ENCODE measurements at places on chromosomes 7 and 10.

DNA sequence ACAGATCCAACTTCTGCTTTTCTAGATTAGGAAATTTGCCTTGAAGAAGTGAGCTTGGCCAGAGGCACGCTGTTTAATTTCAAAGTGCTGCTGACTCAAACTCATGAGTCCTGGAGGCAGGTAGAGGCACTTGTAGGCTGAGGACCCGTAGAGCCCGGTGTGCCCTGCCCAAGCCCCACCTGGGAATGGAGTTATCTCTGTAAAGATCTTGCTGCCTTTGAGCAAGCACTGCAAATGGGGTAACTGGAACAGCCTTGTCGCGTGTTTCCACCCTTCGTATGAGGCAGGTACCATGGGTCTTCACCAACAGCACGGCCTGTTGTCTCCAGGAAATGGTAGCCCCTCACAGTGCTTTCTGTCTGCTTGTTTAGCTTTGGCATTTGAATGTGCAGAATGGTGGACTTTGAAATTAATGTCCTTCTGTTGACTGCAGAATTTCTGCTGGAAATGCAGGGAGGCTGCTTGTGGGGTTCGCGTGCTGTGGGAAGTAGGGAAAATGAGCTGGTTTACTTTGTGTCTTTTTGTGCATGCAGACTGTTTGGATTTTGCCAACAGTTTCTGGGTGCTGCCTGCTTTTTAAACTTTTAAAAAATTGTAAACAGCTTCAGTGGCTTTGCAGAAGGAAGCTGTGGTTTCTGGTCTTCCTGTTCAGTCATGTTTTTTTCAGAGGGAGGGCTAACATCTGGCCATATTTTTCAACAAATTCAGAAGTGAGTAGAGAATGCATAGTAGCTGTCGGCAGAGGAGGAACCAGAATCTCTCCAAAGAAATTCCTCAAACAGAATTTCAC, 27.2 kb downstream of the CCM2 start:
- DNase-seq: peak; percentile 20

DNA sequence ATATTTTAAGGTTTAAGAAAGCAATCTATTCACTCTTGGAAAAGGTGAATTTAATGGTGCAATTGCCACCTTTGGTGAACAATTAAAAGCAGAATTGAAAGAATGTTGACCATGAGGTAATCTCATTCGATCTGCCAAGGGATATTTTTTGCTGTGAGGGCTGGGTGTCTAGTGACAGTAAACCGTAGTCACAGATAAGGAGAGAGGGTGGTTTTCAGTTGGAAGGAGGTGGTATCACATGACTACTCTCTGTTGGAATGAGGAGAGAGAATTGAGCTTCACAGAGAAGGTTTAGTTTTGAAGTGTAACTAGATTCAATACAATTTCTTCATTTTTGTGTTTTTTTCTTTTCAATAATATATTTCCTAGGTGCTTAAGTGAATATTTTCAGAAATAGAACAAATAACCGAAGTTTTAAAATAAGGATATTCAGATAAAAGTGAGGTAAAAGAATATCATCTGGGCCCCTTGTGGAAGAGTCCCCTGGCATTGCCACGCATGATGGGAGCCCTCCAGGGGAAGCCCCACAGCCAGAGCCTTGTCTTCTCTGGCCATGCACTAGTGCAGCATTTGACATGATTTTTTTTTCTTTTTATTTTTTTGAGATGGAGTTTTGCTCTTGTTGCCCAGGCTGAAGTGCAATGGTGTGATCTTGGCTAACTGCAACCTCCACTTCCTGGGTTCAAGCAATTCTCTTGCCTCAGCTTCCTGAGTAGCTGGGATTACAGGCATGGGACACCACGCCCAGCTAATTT, 73.4 kb downstream of the GPR141 start:
- no peak for DNase-seq

DNA sequence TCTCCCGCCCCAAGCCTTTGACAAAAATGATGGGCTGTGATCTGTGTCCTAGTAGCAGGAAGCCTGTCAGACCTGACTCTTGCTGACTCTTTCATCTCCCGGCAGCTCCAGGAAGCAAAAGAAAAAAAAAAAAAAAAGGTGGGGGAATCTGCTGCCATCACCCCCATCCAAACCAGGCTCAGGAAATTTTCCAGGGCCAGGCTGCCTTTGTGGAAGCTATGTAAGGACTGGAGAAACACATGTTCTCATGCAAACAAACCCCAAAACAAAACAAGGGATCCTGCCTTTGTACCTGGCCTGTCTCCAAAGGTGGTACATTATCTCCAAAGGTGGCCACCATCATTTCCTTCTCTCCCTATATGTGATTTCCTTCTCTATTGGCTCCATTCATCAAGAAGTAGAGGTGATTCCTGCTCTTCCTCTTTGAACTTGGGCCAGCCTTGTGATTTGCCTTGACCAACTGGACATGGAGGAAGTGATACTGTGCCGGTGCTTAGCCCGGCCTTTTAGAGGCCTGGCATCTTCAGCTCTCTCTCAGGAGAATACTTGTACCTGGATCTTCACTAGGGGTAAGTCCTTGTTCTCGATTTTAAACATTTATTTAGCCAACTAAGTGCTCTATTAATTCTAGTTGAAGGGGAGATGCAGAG, 192.2 kb upstream of the SVIL start:
- DNase-seq: no peak

DNA sequence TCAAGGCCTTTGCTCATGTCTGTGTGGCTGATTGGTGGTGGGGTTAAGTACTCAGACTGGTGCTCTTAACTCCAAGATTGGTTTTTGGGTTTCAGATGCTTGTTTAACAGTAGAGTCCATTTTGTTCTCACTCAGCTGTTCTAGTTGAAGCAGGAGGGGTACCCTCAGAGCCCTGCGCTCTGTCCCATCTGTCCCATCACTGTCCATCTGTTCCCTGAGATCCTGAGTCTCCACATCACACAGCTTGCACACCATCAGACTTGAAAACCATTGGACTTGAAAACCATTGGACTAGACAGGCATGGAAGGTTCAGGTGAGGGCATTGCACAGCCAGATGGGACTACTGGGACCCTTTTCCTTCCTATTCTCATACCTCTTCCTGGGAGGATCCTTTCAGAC, 39.3 kb downstream of the TMEM178B start:
- DNase-seq: no peak

DNA sequence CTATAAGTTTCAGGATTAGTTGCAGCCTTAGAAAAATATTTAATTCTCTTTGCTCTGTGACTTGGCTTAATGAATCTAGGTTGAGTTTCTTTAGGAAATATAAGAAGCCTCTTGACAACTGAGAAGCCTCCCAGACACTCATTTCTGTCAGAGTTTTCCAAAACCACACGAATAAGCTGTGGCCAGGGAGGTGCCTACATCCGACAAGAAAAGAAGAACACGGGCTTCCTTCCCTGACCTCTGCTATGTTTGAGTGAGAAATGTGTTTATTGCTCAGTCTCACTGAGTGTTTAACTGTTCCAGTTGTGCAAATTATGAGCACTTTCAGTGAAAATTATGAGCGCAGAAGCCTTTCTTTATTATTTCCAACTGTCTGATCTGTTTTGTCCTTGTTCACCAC, 105.0 kb downstream of the TRIL start:
- no peak for DNase-seq

GRCh38 chr7:18241543-18242231, 214.0 kb upstream of the PRPS1L1 start:
- DNase-seq: no peak

- no peak for DNase-seq
Observed at GRCh38 chr10:11880151-11881029, 57.2 kb downstream of the PROSER2 start.

DNA sequence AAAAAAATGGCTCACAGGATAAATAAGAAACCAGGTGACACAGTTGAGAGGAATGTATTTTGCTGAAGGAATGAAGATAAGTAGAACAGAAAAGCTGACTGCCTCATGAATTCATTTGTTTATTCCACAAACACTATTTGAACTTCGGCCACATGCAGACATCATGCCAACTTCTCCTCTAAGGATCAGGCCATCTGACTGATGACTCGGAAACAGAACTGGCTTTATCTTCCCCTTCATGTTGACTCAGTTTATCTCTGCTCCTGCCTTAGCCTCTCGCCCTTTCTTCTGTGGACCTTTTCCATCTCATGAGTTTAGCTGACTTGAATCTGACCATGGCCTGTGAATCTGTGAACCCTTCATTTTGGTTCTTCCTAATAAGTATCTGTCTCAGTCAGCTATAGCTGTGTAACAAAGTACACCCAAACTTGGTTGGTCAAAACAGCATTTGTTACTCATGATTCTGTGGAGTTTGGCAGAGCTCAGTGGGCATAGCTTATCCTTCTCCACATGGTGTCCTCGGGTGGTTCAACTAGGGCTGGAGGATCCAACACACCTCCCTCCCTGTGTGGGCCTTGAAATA, 44.0 kb upstream of the GRID1 start:
- DNase-seq: no peak
